ENCODE measurements at places on chromosomes 1 and 21.

DNA sequence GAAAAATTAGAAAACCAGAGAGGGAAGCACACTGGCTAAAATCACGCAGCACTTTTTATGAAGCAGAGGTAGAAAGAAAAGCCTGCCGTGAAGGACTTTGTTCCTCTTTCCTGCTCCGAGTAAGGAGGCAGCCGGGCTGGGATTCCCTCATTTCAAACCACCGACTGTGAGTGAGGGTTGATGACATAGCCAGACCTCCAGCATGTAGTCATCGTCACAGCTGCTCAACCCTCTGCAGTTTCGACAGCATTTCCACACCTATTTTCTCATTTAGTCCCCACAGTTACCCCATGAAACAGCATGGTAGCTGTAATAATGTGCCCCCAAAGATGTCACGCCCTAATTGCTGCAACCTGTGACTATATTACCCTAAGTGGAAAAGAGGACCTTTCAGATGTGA lies 35.3 kb downstream of the FCRL5 start:
- no peak for DNase-seq

GRCh38 chr1:244941121-244941520 lies 76.8 kb upstream of the HNRNPU start:
- no peak for DNase-seq

DNA sequence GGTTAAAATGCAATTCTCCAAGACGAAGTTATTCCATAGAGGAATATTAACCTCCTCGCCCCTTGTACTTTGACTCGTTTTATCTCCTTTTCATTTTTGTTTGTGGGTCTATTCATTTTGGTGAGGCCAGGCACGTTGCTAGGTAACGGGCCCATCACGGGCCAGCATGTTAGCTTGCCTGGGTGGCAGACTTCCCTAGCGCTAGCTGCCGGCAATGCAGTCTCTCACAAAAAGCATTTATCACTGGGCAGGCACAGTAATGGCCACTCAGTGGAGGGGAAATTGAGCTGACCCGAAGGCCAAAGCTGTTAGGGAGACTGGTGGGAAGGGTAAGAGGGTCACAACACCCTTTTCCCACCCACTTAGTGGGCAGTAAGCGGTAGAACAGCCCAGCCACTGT lies 234.4 kb upstream of the FOXD3 start:
- DNase-seq = no peak

GRCh38 chr21:34843562-34843961 lies 174.8 kb downstream of the CLIC6 start:
- no peak for DNase-seq

DNA sequence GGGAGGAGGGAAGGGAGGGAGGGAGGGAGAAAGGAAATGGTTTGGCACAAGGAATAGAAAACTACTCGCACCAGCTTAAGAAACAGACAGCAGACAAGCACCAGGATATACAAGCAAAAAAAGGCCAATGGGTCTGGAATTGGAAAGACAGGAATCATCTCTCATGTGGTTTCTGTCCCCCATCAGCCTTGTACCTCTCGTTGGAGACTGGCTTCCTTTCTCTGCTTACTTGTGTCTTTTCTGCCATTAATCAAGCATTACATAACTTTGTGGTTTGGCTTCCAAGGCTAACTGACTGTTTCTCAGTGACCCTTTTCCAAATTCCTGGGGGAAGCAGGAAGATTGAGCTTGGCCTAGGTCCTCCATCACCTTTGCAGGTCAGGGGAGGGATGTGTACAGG lies 11.8 kb upstream of the RALGPS2 start:
- DNase-seq = no peak

DNA sequence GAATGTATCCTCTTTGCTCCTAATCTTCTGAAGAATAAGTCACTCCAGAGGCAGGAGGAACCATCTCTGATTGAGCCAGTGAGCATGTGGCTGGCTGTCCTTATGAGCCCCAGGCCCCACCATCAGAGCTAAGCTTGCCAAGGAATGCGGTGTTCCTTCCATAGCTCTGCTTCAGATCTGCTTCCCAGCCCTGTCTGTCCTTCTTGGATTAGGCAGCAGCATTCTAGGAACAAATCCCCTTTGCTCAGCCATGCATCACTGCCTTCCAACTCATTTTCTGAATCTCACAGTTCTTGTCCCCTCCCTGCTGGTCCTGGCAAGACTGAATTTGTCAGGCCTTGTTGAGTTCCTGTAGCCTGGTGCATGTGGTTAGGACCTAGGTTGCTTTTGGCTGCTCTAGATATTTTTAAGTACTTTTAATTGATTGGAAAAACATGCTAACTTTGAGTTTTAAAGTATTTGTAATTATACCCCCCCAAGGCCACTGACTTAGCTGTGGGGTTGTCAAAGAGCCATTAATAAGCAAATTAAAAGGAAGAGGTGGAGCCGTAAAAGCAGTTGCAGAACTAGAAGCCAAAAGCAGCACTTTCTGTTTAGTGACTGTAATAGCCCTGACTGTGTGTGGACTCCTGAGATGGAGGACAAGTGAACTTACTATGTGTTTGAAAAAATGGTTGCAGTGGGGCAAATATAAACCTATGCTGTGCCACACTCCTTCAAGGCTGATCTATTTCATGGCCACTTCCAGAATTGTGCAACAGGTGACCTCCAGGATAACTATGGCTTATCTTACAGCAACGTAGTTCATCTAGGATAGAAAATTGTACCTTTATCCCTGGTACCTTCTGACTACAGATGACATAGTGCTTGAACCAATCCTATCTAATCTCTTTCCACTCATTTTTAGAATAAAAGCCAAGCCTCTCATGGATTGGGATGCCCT lies 61.3 kb upstream of the BACH1 start:
- no peak for DNase-seq

DNA sequence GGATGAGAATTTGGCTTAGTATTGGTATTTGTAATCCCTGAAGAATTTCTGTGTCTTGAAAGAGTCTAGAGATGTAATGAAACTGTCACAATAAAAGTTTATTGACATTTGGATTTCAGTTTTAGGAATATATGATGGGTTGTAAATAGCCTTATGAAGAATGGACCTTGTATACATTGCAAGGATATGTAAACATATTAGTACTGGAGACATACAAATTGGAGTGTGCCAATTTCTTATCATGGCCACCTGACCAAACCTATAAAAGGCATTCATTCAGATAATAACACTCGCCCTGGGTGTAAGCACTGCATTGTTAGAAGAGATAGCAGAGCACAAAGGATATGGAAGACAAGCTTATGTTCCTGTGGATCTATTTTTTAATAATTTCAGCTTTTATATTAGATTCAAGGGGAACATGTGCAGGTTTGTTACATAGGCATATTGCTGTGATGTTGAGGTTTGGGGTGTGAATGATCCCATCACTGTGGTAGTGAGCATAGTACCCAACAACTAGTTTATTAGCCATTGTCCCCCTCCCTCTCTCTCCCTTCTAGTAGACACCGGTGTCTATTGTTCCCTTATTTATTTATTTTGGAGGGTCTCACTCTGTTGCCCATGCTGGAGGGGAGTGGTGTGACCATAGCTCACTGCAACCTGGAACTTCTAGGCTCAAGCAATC lies 8.6 kb downstream of the S1PR1 start:
- no peak for DNase-seq

DNA sequence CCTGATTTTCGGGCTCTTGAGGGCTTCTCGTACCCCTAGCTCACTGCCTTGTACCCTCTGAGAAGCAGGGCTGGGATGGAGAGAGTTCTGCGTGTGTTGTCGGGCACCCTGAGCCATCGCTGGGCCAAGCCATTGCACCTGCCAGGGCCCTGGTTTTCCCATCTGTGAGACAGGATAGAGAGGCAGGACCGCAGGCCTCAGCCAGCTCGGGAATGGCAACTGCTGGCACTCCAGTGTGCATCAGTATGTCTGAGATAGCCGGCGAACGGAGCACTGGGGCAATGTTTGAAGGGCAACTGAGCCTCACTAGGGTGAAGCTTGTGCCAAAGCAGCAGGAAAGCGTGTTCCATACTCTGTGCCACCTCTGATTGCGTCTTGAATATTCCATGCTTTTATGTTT lies 66.9 kb downstream of the TENT5C start:
- DNase-seq = no peak

DNA sequence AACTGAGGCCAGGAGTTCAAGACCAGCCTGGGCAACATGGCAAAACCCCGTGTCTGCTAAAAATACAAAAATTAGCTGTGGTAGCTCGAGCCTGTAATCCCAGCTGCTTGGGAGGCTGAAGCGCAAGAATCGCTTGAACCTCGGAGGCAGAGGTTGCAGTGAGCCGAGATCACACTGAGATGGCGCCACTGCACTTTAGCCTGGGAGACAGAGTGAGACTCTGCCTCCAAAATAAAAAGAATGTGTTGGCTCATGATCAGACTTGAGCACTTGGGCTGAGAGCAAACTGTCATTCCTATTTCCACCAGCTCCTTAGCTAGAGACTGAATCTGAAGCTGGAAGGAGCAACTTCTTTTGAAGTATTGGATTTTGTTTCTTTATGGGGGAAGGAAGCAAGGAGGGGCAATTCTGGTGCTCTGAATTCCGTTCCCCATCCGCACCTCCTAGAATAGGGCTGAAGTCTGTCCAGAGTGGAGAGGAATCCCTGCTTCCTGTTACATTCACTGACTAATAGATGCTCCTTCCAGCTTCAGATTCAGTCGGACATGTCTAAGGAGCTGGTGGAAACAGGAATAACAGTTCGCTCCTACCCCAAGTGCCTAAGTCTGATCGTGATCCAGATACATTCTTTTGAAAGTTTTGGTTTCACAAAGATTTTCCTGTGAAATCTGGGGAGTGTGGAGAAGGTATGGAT lies 3.8 kb downstream of the ZNF672 start:
- DNase-seq = peak; percentile 38
